Activated naive CD8-positive, alpha-beta T cell treated with anti-CD3 and anti-CD28 coated beads, Interleukin-2, amount 10 ng/mL, durations not matched to agents 7 days and 5 days (primary cell): ENCODE measurements at places on chromosomes 1 and 21.

- DNase-seq = no peak
Measured at GRCh38 chr1:46820560-46821060, 21.8 kb downstream of the CYP4B1 start.

DNA sequence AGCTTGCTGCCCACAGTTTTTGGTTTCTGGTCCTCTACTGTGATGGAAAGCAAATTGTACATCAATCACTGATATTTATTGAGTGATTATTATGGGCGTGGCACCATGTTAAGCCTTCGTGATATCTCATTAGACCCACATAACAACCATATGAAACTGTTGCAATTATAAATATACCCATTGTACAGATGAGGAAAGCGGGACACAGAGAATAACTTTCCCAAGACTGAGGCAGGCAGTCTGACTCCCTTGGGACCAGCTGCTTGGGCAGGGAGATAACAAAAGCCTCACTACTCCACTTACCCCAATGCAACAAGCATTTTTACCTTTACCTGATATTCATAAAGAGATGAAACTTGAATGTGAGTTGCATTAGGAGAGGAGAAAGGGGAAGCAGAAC lies 4.3 kb upstream of the CASZ1 start:
- no peak for DNase-seq

DNA sequence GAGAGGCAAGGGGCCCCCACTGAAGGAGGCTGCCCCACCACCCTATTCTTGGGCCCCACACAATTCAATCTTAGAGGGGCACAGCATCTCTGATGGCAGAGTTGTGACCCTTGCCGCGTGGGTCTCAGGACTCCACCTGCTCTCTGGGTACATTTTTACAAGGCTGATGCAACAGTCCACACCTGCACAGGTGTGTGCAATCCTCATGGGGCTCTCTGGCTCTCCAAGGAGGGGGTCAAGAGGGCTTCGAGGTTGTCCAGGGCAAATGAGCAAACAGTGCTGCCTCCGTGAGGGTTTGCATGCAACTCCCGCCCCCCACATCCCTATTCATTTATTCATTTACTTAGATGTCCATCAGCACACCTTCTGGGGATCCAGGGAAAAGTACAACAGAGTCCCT lies 81.6 kb upstream of the IFFO2 start:
- DNase-seq = no peak

- DNase-seq = no peak
Measured at GRCh38 chr1:7343882-7344281, 427.2 kb upstream of the VAMP3 start.

GRCh38 chr1:103788377-103788776 lies 38.7 kb downstream of the AMY1C start:
- no peak for DNase-seq
